ENCODE measurements at places on chromosomes 2 and 18.

GRCh38 chr2:180227461-180227860 lies 220.4 kb upstream of the CWC22 start:
- DNase-seq: no peak

GRCh38 chr2:25315316-25315680 lies 26.4 kb downstream of the DNMT3A start:
- DNase-seq: no peak

- DNase-seq: no peak
Measured at GRCh38 chr2:42784204-42784880, 8.0 kb downstream of the HAAO start.

DNA sequence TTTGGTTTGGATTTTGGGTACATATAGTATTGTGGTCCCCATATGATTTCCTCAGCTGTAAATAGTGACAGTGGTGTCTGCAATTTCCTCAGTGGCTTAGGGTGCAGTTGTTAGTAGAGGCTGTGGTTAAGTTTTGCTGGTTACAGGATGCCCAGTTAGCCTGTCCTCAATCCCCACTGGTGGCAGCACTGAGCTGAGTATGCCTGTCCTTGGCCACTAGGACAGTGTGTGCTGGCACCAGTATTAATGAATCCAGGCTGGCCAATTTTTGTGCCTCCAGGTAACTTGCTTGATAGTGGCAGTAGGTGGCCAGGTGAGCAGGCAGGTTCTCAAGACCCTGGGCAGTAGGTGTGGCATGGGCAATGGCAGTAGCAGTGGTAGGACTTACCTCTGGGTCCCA lies 973.1 kb downstream of the TMEM182 start:
- DNase-seq: no peak

DNA sequence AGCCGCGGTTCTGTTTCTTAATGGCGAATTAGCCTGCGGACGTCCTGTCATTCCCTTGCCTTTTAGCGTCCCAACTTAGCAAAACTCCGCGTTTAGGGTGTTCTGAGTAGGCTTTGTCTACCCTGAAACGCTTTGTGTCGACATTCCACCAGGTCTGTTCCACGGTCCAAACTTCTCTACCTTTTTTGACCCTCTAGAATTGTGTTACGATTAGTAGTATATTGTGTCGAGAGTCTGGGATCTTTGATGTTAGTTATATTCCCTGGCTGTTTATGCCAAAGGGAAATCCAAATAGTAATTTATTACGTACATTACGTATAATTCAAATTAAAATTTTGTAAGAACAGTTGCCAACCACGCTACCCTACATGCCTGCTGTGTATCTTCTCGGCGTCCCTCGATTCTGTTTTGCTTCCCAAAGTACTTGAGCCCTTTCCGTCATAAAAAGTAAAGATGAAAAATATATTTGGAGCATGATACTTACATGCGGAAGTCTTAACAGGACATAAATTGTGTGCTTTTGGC lies 495 bp upstream of the TTC32 start:
- DNase-seq: no peak

- DNase-seq: no peak
Measured at GRCh38 chr2:13128139-13128538, 411.4 kb downstream of the TRIB2 start.

DNA sequence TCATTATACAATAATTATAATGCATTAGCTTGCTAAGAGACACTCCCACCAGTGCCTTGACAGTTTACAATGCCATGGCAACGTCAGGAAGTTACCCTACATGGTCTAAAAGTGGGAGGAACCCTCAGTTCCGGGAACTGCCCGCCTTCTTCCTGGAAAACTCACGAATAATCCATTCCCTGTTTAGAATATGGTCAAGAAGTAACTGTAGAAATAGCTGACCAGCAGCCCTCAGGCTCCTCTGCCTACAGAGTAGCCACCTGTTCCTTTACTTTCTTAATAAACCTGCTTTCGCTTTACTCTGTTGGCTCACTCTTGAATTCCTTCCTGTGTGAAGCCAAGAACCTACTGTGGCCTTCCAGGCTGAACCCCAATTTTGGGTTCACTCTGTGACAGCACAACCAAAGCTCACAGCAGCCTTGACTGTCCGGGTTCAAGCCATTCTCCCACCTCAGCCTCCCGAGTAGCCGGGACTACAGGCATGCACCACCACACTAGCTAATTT lies 20.0 kb upstream of the PTPN2 start:
- DNase-seq: no peak

DNA sequence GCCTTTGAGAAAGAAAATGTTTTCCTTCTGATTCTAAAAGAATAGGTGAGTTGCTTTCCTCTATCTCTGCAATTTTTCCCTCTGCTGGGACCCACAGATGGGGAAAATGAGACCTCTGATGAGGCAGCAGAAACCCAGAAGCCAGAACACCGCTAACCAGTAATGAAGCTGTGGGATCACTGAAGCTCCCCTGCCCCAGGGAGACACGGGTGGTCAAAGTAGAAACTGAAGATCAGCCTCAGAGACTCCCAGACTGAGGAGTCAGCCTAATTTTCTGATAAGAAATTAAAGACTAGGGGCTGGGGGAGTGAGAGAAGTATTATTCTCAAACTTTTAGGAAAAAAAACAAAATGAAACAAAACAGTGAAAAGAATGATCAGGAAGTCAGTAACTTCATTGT lies 30.1 kb downstream of the CD8B start:
- no peak for DNase-seq

- DNase-seq: no peak
Measured at GRCh38 chr2:230203110-230203676, 16.6 kb downstream of the SP110 start.

- DNase-seq: no peak
Measured at GRCh38 chr18:31648966-31649429, 35.4 kb downstream of the B4GALT6 start.

- DNase-seq: no peak
Measured at GRCh38 chr2:74714691-74715080, 60.6 kb downstream of the SEMA4F start.

GRCh38 chr2:206289391-206289790 lies 14.9 kb downstream of the ZDBF2 start:
- no peak for DNase-seq

DNA sequence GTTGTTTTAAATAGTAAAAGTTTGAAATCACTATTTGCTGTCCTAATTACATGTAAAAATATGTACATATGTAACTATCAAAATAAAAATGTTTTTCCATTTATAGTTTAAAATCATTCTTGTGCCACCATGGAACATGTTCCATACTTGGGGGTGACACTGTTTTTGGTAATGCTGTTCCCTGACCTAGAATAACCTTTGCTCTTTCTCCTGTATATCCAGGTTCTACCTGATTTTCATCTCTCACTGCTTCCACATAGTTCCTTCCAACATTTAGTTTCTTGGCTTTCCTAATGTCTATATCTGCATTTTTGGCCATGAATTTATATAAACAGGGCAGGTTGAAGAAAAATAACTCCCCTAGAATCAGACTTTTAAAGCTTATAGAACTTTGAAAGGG lies 2.5 kb downstream of the SPOPL start:
- no peak for DNase-seq

DNA sequence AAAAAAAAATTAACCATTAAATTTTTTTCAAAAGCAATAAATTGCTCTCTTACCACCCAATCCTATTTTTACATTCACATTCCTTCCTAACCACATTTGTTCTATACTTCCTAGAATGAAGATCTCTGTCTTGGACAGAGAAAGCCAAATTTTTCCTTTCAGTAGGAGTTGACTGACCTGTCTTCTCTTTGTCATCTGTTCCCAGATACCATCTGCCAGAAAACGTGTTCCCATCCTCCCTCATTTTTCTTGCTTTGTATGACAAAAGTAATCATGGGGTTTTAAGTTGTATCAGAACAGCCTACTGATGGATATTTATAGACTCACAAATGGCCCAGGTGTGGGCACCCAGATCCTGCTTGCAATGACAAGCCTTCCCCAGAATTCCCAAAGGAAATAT lies 182.1 kb downstream of the CYP26B1 start:
- no peak for DNase-seq

GRCh38 chr18:56470406-56471351 lies 167.7 kb downstream of the TXNL1 start:
- no peak for DNase-seq

DNA sequence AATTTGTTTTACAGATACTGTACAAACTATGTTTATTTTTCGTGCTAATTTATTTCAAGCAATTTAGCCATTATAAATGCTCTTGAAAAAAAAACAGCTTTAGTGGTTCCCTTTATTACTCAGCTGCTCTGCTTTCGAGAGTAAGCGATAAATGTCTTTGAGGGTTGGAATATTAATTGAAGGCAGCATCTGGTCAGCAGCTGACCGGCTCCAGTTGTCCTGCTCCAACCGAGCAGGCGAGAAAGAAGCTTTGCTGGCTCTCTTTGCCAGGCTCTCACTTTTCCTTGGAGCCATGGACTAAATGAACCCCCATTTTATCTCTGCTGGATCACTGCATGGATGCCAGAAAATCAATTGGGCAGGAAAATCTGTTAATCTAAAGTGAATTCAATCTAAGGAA lies 147.4 kb downstream of the LNPK start:
- DNase-seq: peak; percentile 32

DNA sequence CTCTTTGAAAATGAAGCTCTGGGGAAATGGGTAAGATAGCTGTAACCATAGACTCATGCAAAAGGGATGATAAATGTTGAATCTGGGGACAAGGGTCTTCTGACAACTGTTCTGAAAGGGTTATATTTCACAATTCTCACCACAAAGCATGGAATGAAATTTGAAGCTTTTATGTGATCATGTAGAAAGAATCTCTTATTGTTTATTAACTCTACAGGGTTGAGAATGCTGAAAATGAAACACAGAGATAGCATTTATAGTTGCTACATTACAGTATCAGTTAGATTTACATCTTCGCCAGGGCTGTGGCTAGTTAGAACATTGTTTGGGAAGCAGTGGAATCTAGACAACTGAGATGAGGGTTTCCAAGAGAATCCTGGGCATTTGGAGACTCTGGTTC lies 97.4 kb upstream of the LHCGR start:
- no peak for DNase-seq

GRCh38 chr2:229445501-229446211 lies 174.6 kb upstream of the PID1 start:
- DNase-seq: no peak

DNA sequence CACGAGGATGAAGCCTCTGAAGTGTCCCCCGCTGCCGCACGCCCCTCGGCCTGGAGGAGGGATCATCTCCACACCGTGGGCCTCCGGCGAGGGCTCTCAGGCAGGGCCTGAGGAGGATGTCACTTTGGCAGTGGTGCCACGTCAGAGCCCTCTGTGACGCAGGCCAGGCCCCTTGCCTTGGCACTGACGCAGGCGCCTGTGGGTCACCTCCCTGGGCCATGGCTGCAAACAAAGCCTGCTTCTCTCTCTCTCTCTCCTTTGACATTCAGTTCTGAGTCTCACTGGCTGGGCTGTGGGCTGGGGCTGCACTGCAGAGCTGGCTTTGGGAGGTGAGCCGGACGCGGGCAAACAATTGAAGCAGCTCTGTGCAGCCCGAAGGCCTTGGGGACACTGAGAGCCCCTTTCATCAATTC lies 273.7 kb downstream of the TWIST2 start:
- no peak for DNase-seq

DNA sequence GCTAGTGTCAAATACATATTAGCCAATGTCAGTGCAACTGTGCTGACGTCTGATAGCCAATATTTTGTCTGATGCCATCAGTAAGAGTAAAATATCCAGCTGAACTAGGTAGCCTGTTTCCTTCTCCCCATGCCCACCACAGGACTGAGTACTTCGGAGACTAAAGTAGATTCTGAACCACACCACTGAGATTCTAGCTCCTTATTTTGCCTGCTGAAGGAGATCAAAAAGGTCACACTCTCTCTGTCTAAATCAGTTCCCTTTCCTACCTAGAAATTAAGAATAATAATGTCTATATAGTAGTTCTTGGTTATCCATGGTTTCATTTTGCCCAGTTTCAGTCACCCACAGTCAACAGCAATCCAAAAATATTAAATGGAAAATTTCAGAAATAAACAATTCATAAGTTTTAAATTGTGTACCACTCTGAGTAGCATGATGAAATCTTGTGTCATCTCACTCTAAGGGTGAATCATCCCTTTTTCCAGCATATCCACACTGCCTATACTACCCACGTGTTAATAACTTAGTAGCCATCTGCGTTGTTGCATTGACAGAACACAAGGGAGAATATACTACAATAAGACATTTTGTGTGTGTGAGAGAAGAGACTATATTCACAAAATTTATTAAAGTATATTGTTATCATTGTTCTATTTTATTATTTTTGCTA lies 1043.3 kb upstream of the PIK3C3 start:
- DNase-seq: no peak

DNA sequence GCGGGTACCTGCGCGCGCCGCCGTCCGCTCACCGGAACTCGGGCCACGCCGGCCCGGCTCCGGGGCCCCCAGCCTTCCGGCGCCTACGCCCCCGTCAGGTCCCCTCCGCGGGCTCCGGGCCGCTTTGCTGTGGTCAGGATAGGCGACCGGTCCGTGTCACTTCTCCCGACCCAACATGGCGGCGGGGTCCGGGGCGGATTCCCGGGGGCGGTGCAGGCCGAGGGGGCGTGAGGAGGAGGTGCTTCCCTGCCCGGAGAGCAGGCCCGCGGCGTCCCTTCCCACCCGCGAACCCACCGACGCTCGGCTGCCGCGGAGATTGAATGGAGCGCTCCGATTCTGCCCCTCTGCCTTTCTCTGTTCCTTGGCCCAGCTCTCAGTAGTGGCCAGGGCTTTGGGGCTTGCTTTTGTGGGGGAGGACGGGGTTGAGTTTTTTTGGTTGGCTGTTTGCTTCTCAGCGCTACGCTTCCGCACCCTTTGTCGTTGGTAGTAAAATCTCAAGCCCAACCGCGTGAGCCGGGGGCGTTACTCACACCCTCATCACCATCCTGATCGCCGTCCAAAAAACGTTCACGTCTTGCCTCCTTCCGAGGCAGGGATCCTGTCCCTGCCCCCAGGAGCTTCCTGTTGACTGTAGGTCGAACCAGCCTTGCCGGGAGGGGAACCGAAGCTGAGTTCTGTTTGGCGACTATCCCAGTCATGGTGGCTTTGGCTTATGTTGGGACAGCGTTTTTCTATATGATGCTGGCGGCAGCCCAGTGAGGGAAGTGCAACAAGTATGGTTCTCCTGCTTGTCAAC lies 532 bp upstream of the YES1 start:
- DNase-seq: peak; percentile 82

- DNase-seq: no peak
Measured at GRCh38 chr2:217643789-217644301, 358.9 kb downstream of the TNS1 start.

DNA sequence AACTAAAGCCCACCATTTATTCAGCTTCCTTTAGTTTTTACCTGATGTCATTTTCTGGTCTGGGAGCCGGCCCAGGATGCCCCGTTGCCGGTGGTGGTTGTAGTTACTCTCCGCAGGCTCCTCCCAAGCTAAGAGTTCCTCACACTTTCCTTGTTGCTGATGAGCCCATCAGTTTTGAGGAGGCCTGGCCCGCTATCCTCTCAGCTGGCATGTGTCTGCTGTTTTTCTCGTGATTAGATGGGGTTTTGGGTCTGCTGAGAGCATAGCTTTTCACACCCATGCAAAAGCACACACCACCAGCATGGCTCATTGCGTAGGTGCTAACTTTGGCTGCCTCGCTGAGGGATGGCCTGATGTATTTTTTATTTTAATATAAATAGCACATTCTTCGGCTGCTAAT lies 72.1 kb downstream of the PSMG2 start:
- no peak for DNase-seq

GRCh38 chr2:237435844-237436587 lies 22.1 kb upstream of the COL6A3 start:
- DNase-seq: no peak

All from renal cortex interstitium (tissue), 15 donors.